ENCODE measurements at places on chromosomes 1 and 21. TPM values are rescaled to one million over a fixed set of nuclear protein-coding genes. Genes with fewer than 3 reads are reported as not detected.
A peak's percentile ranks its signal among the peaks of the same experiment; 100 is the strongest.

DNA sequence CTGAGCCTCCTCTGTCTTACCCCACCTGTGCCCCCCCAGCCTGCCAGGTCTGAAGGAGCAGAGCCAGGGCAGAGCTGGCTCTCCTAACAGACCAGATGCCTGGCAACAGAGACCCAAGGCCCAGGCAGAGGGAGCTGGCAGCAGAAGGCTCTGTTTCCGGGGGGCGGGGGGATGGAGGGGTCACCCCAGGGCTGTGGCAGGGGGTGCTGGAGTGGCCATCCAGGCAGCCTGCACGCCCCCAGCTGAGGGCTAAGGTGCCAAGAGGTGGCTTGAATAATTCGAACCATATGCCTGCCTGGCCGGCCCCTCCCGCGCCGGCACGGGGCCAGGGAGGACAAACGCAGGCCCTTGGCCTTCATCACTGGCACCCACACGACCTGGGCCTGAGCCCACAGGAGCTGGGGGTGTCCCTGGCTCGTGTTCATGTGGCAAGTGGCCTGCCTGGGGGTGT is 16.0 kb upstream of the PLEKHG5 start:
- H3K27me3 ChIP-seq = no peaks in the 10 kb centered on the region
- no peak for DNase-seq
- no peaks in the 10 kb centered on the region for H3K4me1 ChIP-seq
- H3K27ac ChIP-seq = no peak overlapping the region
- no peak overlapping the region for H3K4me3 ChIP-seq
- no peaks in the 10 kb centered on the region for H3K36me3 ChIP-seq

DNA sequence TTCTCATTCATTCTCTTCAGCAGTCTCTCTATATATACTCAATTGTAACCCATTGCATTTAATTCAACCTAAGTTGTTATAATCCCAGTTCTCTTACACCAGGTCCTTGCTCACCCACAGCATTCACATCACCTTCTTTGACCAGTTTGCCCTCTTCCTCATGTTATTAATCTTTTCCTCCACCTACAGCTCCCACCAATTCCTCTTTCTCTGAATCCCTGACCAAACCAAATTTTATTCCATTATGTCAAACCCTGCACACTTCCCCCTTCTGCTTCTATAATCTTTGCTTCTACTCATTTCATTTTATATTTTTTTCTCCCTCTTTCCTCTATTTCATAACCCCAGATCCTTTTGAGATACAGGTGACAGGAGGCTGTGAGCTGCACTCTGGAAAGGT is 1.4 kb downstream of the CD1A start:
- no peaks in the 10 kb centered on the region for H3K36me3 ChIP-seq
- no peak overlapping the region for H3K27ac ChIP-seq
- H3K4me1 ChIP-seq = no peaks in the 10 kb centered on the region

DNA sequence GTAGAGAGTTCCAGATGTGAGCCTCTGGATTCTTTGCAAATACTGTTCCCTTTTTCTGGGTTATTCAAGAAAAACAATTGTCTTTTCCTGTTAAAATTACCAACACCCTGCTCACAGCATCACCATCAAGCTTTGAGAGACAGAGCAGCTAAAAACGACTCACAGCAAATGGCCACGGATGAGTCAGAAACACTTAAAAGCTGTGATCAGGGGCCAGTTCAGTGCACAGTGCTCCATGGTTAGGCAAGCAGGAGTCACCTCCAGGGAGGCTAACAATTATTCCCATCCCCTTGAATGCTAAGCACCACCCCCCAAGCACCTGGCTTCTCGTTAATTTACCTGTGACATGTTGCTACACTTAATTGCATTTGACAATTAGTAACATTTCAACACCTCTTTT is 128.4 kb upstream of the CAMK1G start:
- H3K27ac ChIP-seq = no peak overlapping the region
- no peaks in the 10 kb centered on the region for H3K4me1 ChIP-seq
- peaks cover 11% of the 10 kb centered on the region for H3K27me3 ChIP-seq
- H3K4me3 ChIP-seq = no peak overlapping the region
- no peak for DNase-seq

DNA sequence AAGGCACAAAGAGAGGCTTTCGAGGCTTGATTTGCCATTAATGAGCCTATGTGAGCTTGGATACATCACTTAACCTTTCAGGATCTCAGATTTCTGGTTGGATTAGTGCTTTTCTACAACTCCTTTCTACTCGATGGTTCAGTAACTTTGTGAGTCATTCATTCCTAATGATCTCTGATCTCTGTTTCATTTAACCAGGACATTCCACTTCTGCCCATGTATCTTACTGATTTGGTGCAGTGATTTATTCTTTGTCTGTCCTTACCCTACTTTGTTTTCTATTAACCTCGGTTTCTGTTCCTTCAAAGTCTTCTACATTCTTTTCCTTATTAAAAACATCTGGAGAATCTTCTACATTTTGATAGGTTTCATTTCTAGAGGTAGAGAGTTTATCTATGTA is 94.6 kb upstream of the ZBTB18 start:
- no peak for DNase-seq
- H3K36me3 ChIP-seq = no peaks in the 10 kb centered on the region
- peaks cover 7% of the 10 kb centered on the region for H3K27me3 ChIP-seq
- no peak overlapping the region for H3K4me3 ChIP-seq

GRCh38 chr1:81044708-81045107 is 756.0 kb upstream of the ADGRL2 start:
- H3K4me3 ChIP-seq = no peak overlapping the region
- no peak overlapping the region for H3K27ac ChIP-seq
- H3K4me1 ChIP-seq = no peaks in the 10 kb centered on the region
- no peaks in the 10 kb centered on the region for H3K27me3 ChIP-seq

DNA sequence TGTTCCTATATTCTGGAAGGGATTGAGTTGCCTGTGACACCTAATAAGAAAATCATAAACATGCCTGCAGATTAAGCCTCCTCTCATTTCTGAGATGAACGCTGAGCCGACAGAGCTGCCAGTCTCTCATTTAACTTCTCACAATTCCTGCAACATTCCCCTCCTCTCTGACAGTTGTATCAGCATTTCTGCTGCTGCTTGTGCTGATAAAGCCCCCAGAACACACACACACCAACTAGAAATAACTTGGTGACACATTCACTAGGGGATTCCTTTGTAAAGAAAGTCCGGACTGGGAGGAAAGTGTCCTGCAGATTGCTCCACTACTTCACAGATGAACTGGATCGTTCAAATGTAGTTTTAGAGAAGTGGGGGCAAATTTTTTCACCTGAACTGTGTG is 437.3 kb downstream of the PLA2G4A start:
- no peak overlapping the region for H3K27ac ChIP-seq
- no peak overlapping the region for H3K4me3 ChIP-seq
- H3K4me1 ChIP-seq = no peaks in the 10 kb centered on the region

GRCh38 chr1:210311726-210312493 is 16.8 kb upstream of the HHAT start:
- H3K27ac ChIP-seq = no peak overlapping the region
- peaks cover 32% of the 10 kb centered on the region for H3K27me3 ChIP-seq
- H3K4me3 ChIP-seq = peak overlapping the region; percentile 76
- no peaks in the 10 kb centered on the region for H3K36me3 ChIP-seq
- no peak for DNase-seq
- peaks cover 4% of the 10 kb centered on the region for H3K4me1 ChIP-seq

GRCh38 chr1:17239420-17239819 is 9.5 kb upstream of the PADI3 start:
- no peaks in the 10 kb centered on the region for H3K36me3 ChIP-seq
- peak; percentile 60 for DNase-seq
- peaks cover 3% of the 10 kb centered on the region for H3K27me3 ChIP-seq
- no peak overlapping the region for H3K27ac ChIP-seq
- no peaks in the 10 kb centered on the region for H3K4me1 ChIP-seq
- H3K4me3 ChIP-seq = no peak overlapping the region

- DNase-seq = no peak
- no peaks in the 10 kb centered on the region for H3K36me3 ChIP-seq
- H3K27ac ChIP-seq = no peak overlapping the region
- H3K27me3 ChIP-seq = no peaks in the 10 kb centered on the region
- no peak overlapping the region for H3K4me3 ChIP-seq
Measured at GRCh38 chr21:14414932-14415508, 32.1 kb upstream of the HSPA13 start.

- no peaks in the 10 kb centered on the region for H3K27me3 ChIP-seq
- H3K27ac ChIP-seq = no peak overlapping the region
- no peaks in the 10 kb centered on the region for H3K36me3 ChIP-seq
- DNase-seq = no peak
- no peak overlapping the region for H3K4me3 ChIP-seq
Measured at GRCh38 chr21:16578912-16579311, 849.1 kb downstream of the USP25 start.

GRCh38 chr1:47477595-47478080 is 39.8 kb downstream of the FOXD2 start:
- H3K4me3 ChIP-seq = no peak overlapping the region
- H3K36me3 ChIP-seq = no peaks in the 10 kb centered on the region
- no peaks in the 10 kb centered on the region for H3K27me3 ChIP-seq
- no peaks in the 10 kb centered on the region for H3K4me1 ChIP-seq

GRCh38 chr1:16145662-16146278 is 10.1 kb downstream of the EPHA2 start:
- no peak overlapping the region for H3K4me3 ChIP-seq
- no peak for DNase-seq
- peaks cover 4% of the 10 kb centered on the region for H3K4me1 ChIP-seq

GABRD gene
- not detected for total RNA-seq

Measured in activated CD4-positive, alpha-beta T cell treated with anti-CD3 and anti-CD28 coated beads, Interleukin-2, amount 10 ng/mL, durations not matched to agents 24 days and 14 days (primary cell).